ENCODE measurements at places on chromosomes 12 and 14.

DNA sequence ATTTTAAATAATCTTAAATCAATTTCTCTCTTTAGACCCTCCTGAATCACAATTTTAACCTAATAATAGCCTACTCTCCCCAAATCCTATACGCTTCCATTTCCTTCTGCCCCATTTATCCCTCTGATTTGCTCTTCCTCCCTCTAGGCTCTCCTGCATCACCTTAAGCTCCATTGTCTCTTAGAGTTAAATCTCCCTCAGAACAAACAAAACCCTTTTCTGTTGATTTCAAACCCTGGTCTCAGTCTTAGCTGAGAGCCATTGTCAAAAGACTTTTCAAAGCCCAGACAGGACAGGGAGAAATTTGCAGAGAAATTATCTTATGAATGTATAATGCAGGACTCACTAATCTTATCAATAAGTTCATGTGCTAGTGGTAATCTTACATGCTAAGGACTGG, 106.1 kb downstream of the C12orf75 start:
- no peak for DNase-seq

GRCh38 chr12:16184681-16185080, 92.8 kb downstream of the SLC15A5 start:
- no peak for DNase-seq

DNA sequence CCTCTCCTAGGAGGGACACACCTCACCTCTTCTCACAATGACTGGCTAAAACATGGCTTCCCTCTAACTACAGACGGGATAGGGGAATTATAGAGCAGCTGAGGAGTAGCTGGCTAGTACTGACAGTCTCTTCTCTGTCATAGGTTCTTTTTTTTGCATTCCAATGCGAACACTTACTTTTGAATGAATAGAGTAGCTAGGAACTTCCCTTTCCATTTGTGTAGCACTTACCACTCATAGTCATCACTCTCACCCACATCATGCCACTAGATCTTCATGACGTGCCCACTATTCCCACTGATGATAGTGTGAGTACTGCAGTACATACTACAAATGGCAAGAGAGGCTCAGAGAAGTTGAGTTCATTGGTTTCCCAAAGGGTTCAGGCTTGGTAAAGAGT, 143.9 kb upstream of the HIF1A start:
- no peak for DNase-seq

GRCh38 chr12:739349-739748, 13.0 kb upstream of the WNK1 start:
- DNase-seq: no peak

- DNase-seq: peak; percentile 57
Measured at GRCh38 chr14:36070031-36070719, 106.3 kb downstream of the PTCSC3 start.

GRCh38 chr12:107983756-107984472, 145.2 kb upstream of the WSCD2 start:
- DNase-seq: no peak

DNA sequence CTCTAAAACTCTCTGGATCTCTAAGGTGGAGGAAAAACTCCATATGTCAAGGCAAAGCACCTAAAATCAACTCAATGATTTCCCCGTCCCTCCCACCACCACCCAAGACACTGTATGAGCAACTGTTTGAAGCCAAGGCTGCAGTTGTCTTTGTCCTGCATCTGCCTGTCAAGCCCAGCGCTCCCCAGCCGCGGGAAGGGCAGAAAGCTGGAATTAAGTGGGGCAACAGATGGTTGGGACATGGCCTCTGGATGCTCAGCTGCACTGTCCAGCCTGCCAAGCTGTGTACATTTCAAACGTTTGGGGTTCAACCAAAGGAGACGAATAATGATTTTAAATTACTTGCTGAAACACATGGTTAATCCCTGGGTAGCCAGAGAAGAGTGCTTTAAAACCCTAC, 42.2 kb upstream of the PTGR2 start:
- DNase-seq: no peak

- peak; percentile 17 for DNase-seq
Measured at GRCh38 chr14:60514741-60515491, 6.0 kb downstream of the SIX6 start.

GRCh38 chr14:62462988-62463387, 582.3 kb downstream of the KCNH5 start:
- DNase-seq: no peak

GRCh38 chr14:99703381-99703780, 19.3 kb downstream of the CYP46A1 start:
- DNase-seq: no peak

- no peak for DNase-seq
Measured at GRCh38 chr14:50862036-50862570, 9.8 kb upstream of the ABHD12B start.

DNA sequence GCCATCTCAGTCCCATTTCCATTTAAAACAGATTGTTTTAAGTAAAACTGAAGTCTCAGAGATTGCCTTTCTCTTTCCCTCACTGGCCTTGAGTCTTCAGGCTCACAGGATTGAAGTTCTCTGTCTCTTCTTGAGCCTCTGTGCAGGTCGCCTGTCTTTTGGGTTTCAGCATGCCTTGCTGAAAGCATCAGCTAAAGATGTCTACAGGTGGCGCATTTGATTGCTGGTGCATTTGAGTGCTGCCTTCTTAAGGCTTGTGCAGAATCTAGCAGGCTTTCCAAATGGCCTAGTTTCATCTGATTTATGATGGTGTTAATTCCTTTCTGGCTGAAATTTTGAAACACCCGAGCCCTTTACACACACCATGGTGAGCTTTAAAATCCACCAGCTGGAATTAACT, 1062.2 kb upstream of the FBXO33 start:
- no peak for DNase-seq

GRCh38 chr14:85279407-85279806, 250.5 kb upstream of the FLRT2 start:
- no peak for DNase-seq

DNA sequence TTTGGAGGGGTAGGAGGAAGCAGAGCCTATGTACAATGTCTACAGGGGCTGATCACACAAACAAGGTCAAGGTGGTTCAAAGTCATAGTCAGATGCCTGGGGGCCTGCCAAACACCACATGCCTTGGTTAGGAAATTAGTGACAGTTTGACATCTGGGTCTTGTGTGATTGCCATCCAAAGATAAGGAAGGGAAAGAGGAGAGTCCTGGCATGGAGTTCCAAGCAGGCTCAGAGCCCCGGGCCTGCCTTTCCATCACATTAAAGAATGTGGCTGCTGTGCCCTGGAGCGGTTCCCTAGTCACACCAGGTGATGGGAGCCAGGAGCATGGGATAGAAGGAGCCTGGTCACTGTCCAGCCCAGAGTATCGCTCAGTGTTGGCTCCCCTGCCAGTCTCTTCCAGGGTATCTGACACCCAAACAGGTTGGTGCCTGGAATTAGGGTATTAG, 53.6 kb upstream of the BCL2L14 start:
- DNase-seq: no peak

DNA sequence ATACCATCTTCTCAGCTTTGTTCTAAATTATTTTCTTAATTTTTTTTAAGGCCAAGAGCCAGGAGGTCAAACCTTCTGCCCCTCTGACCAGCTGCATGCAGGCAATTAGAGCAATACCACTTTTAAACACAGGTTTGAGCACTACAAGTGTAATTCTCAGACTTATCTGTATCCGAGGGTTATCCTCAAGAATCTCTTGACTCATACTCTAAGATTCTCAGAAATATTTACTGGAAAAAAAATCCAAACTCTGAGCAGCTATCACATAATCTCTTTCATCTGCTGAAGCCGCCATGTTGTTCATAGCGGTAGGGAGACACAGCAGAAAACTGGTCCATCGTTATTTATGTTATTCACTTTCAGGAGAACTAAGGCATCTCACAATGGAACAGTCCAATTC, 27.4 kb upstream of the PTHLH start:
- no peak for DNase-seq

- DNase-seq: no peak
Measured at GRCh38 chr12:121996050-121996944, 25.4 kb upstream of the BCL7A start.

DNA sequence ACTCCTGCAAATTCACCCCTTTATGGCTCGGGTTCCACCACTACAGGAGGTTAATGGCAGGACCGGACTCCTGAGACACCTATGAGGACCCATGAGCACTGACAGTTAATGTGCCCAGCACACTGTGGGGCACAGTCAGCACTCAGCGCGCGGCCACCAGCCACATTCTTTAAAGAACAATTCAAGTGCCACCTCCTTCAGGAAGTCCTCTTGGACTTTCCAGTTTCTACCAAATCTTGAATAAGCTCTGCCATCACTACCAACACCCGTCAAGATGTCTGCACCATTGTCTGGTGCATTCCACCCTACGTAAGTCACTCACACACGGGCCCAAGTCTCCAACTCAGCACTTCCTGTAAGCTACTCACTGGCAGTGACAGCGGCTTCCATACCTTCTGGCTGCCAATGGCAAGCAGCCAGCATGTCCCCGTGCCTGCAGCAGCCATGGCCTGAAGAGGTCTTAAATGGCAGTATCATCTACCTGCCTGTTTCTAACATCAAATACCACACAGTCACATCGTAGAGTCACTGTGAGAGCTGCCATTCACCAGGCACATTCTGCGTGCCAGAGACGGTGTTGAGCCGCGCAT, 48.5 kb downstream of the CDC42BPB start:
- DNase-seq: no peak

- no peak for DNase-seq
Measured at GRCh38 chr12:27101290-27101689, 18.9 kb upstream of the C12orf71 start.

DNA sequence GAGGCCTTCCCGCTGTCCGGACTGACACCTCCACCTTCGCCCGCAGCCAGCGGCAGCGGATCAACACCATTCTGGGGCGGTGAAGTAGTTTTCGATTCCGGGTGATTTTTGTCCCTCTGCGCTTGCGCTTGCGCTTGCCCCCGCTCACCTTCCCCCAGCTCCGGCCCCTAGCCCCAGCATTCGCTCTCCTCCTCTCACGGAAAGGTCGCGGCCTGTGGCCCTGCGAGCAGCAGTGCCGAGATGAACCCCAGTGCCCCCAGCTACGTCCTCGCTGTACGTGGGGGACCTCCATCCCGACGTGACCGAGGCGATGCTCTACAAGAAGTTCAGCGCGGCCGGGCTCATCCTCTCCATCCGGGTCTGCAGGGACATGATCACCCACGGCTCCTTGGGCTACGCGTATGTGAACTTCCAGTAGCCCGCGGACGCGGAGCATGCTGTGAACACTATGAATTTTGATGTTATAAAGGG, 22.7 kb upstream of the SRGAP1 start:
- no peak for DNase-seq

GRCh38 chr12:75657831-75658230, 146.4 kb upstream of the KRR1 start:
- DNase-seq: no peak

DNA sequence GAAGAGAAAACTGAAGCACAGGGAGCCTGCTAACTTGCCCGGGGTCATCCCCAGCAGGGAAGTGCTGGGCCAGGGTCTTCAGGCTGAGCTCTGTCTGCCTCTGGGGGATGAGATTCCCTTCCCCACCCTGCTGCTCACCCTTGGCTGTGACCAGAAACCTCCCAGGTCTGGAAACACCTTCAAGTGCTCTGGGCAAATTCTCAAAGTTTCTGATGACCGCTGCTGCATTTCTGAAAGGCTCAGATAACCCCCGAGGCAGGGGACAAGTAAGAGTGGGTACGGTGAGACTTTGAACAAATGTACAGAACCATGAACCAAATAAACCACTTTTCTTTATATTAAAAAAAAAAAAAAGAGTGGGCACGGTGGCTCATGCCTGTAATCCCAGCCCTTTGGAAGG, 41.3 kb downstream of the LTBP2 start:
- DNase-seq: no peak

- DNase-seq: no peak
Measured at GRCh38 chr14:24829862-24830261, 195.9 kb upstream of the GZMB start.

GRCh38 chr12:1972856-1973317, 31.4 kb downstream of the DCP1B start:
- no peak for DNase-seq

GRCh38 chr12:62717643-62718042, 217.3 kb downstream of the PPM1H start:
- DNase-seq: no peak

- DNase-seq: no peak
Measured at GRCh38 chr12:68119724-68120211, 39.8 kb downstream of the IFNG start.

- DNase-seq: no peak
Measured at GRCh38 chr12:108801736-108802100, 55.7 kb downstream of the SSH1 start.

- no peak for DNase-seq
Measured at GRCh38 chr12:100901266-100901665, 106.7 kb downstream of the ANO4 start.

DNA sequence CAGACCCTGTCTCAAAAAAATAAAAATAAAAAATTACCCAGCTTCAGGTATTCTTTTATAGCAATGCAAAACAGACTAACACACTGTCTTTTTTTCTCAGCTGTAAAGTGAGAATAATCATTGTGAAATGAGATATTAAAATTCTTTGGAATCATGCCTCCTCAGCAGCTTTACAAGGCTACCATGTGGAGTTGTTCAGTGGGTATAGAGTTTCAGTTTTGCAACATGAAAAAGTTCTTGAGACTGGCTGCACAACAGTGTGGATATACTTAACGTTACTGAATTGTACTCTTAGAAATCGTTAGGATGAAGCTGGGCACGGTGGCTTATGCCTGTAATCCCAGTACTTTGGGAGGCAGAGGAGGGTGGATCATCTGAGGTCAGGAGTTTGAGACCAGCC, 15.7 kb upstream of the MAPKAPK5 start:
- no peak for DNase-seq

GRCh38 chr12:42372154-42372791, 46.3 kb downstream of the PPHLN1 start:
- peak; percentile 73 for DNase-seq

DNA sequence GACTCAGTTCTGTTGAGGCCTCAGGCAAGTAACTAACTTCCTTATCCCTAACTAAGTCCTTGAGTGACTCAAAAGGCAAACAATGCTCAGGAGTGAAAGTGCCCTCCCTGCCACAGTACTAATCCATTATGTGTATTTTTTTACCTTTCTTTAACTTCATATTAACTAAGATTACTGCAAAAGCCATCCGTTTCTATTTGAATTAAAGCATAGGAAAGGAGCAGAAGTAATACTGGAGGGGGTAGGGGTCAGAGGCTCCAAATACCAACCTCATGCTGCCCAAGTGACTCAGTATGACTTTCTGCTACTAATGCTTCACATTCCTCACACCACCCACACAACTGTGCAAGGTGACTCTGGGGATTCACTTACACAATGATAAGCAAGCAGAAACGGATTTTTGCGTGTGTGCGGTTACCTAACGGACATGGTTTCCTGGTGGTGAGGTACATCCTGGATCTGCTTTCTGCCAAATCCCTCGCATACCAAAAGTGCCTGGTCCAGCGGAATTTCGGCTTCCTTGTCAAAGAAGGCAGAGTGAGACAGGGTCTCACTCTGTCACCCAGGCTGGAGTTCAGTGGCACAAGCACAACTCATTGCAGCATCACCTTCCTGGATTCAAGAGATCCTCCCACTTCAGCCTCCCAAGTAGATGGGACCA, 25.1 kb downstream of the MOK start:
- peak; percentile 92 for DNase-seq

DNA sequence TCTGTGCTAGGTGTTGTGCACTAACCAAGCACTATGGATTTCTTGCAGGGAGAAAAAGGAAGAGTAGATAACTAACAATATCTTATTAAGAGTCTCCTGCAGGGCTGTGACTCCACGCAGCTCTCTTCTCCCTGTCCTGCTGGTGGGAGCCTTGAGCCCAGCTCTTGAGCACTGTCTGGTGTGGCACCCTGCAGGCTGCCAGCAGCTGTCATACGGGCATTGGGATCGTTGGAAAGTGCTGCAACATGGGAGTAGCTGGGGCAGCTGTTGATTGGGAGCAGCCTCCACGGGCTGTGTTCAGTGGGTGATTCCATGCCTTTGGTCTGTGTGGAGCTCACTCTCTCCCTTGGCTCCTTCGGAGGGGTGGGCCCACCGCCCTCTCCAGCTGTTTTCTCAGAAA, 125.3 kb downstream of the FBXL14 start:
- DNase-seq: no peak
